ENCODE measurements at places on chromosomes 4 and X. TPM values are rescaled to one million over a fixed set of nuclear protein-coding genes. Genes with fewer than 3 reads are reported as not detected.

- H3K27me3 ChIP-seq, result no peaks in the 10 kb centered on the region
- peaks cover 46% of the 10 kb centered on the region for H3K36me3 ChIP-seq
- peaks cover 18% of the 10 kb centered on the region for H3K4me1 ChIP-seq
- H3K27ac ChIP-seq, result no peak overlapping the region
- DNase-seq, result no peak
Observed at GRCh38 chrX:108511721-108512120, 72.1 kb downstream of the COL4A5 start.

GRCh38 chr4:66404141-66404540 lies 733.9 kb upstream of the EPHA5 start:
- no peak for DNase-seq
- H3K4me3 ChIP-seq, result no peak overlapping the region
- H3K36me3 ChIP-seq, result no peaks in the 10 kb centered on the region
- H3K4me1 ChIP-seq, result no peaks in the 10 kb centered on the region

CHRDL1 gene
- total RNA-seq, result 6.3 TPM

- H3K4me1 ChIP-seq, result no peaks in the 10 kb centered on the region
- H3K27ac ChIP-seq, result no peak overlapping the region
- H3K4me3 ChIP-seq, result no peak overlapping the region
- peaks cover 2% of the 10 kb centered on the region for H3K36me3 ChIP-seq
- no peaks in the 10 kb centered on the region for H3K27me3 ChIP-seq
Observed at GRCh38 chr4:134663742-134664141, 462.2 kb upstream of the PABPC4L start.

DNA sequence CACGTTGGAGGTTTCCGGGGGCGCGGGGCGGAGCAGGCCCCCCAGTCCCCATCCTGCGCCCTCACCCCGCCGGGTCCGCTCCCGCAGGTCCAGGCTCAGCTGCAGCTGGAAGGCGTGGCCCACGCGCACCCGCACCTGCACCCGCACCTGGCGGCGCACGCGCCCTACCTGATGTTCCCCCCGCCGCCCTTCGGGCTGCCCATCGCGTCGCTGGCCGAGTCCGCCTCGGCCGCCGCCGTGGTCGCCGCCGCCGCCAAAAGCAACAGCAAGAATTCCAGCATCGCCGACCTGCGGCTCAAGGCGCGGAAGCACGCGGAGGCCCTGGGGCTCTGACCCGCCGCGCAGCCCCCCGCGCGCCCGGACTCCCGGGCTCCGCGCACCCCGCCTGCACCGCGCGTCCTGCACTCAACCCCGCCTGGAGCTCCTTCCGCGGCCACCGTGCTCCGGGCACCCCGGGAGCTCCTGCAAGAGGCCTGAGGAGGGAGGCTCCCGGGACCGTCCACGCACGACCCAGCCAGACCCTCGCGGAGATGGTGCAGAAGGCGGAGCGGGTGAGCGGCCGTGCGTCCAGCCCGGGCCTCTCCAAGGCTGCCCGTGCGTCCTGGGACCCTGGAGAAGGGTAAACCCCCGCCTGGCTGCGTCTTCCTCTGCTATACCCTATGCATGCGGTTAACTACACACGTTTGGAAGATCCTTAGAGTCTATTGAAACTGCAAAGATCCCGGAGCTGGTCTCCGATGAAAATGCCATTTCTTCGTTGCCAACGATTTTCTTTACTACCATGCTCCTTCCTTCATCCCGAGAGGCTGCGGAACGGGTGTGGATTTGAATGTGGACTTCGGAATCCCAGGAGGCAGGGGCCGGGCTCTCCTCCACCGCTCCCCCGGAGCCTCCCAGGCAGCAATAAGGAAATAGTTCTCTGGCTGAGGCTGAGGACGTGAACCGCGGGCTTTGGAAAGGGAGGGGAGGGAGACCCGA lies 14.0 kb downstream of the SHOX start:
- H3K4me3 ChIP-seq, result peak overlapping the region; percentile 59
- DNase-seq, result no peak
- H3K27ac ChIP-seq, result no peak overlapping the region
- peaks cover 78% of the 10 kb centered on the region for H3K27me3 ChIP-seq
- no peaks in the 10 kb centered on the region for H3K36me3 ChIP-seq
- H3K4me1 ChIP-seq, result peaks cover 4% of the 10 kb centered on the region

GRCh38 chr4:10584042-10584441 lies 100.5 kb downstream of the CLNK start:
- no peaks in the 10 kb centered on the region for H3K27me3 ChIP-seq
- no peaks in the 10 kb centered on the region for H3K36me3 ChIP-seq
- H3K4me3 ChIP-seq, result peak overlapping the region; percentile 9
- peaks cover 36% of the 10 kb centered on the region for H3K4me1 ChIP-seq
- DNase-seq, result no peak

ADH1A gene
- not detected for total RNA-seq

DNA sequence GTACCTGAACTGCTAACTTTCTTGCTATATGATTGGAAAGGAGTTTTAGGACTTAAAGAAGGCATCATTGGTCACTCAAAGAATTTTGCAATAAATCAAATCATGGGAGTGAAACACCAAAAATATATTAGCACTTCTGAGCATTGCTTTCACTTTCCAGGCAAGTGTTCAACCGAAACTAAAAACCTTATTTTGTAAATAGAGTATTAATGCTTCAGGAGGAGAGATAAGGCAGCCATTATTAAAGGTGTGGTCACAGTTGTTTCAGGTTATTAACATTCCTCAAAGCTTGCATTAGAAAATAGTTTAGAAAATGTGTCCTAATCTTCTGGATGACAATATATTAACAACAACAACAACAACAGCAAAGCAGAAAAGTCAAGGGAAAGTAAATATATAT lies 92.3 kb upstream of the TLL1 start:
- peaks cover 3% of the 10 kb centered on the region for H3K27me3 ChIP-seq
- no peak for DNase-seq
- H3K27ac ChIP-seq, result no peak overlapping the region
- H3K4me1 ChIP-seq, result no peaks in the 10 kb centered on the region
- H3K4me3 ChIP-seq, result no peak overlapping the region

- H3K27me3 ChIP-seq, result no peaks in the 10 kb centered on the region
- peaks cover 2% of the 10 kb centered on the region for H3K36me3 ChIP-seq
- no peak for DNase-seq
- peaks cover 2% of the 10 kb centered on the region for H3K4me1 ChIP-seq
- no peak overlapping the region for H3K4me3 ChIP-seq
- H3K27ac ChIP-seq, result no peak overlapping the region
Observed at GRCh38 chrX:139909712-139910111, 23.1 kb downstream of the ATP11C start.

DNA sequence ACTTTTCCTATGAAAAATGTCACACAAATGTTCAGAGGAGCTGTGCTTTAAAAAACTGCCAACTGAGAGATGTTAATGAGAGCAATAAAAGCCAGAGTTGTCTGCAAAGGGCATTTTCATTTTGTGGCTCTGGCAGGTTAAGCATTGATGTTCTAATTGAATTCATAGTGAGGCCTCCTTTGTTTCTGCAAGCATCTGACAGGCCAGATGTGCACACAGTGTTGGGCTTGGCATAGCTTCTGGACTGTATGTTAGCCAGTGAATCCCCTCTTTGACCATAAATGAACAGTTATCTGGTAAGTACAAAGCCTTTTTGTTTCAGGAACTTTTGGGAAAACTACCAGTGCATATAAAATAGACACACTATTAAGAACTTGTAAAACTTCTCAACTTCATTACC lies 81.9 kb downstream of the JADE3 start:
- DNase-seq, result no peak
- no peaks in the 10 kb centered on the region for H3K27me3 ChIP-seq
- no peak overlapping the region for H3K4me3 ChIP-seq
- peaks cover 3% of the 10 kb centered on the region for H3K4me1 ChIP-seq
- H3K27ac ChIP-seq, result no peak overlapping the region

DNA sequence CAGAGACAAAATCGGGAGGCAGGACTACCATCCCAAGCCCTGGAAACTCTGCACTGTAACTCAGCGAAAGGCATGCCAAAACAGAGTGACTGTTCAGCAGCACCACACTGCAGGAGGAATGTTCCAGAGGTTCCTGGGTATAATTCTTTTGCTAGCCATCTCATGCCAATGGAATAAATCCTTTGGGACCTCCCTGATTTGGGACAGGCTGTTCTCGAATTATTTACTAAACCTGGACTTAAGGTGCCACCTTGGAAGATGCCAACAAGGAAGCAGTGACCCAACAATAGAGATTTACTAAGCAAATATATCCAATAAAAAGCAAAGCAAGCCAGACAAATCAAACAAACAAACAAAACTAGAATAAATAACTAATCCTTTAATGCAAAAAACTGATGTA lies 9.3 kb downstream of the AADAT start:
- no peaks in the 10 kb centered on the region for H3K27me3 ChIP-seq
- no peaks in the 10 kb centered on the region for H3K4me1 ChIP-seq
- H3K4me3 ChIP-seq, result no peak overlapping the region
- H3K36me3 ChIP-seq, result peaks cover 81% of the 10 kb centered on the region
- H3K27ac ChIP-seq, result no peak overlapping the region
- DNase-seq, result no peak

GRCh38 chr4:183335369-183335940 lies 13.2 kb upstream of the CLDN24 start:
- H3K27me3 ChIP-seq, result peaks cover 11% of the 10 kb centered on the region
- no peaks in the 10 kb centered on the region for H3K36me3 ChIP-seq
- no peak overlapping the region for H3K4me3 ChIP-seq
- DNase-seq, result no peak
- H3K4me1 ChIP-seq, result no peaks in the 10 kb centered on the region
- no peak overlapping the region for H3K27ac ChIP-seq

DNA sequence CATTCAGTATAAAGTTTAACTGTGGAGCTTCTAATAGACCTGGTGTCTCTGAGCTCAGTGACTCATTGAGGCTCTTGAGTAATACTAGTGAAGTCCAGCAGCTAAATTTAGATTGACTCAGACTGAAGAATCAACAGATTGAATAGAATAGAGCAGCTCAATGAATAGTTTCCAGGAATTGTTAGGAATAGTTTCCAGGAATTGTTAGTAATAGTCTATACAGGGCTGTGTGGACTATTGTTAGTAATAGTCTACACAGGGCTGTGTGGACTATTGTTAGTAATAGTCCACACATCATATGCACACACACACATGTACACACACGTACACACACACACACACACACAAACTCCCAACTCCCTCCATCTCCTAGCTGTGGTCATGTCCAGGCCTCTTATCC lies 3.0 kb downstream of the GIMD1 start:
- H3K27ac ChIP-seq, result no peak overlapping the region
- no peaks in the 10 kb centered on the region for H3K36me3 ChIP-seq
- H3K4me3 ChIP-seq, result no peak overlapping the region
- peaks cover 10% of the 10 kb centered on the region for H3K4me1 ChIP-seq

- H3K4me3 ChIP-seq, result no peak overlapping the region
- DNase-seq, result no peak
Observed at GRCh38 chrX:18654875-18655836, 16.8 kb downstream of the RS1 start.

LGI2 gene
- total RNA-seq, result 4.1 TPM

SPANXA1 gene
- total RNA-seq, result not detected

PFKFB1 gene
- 1.1 TPM for total RNA-seq

GRCh38 chr4:94961420-94961819 lies 203.7 kb downstream of the BMPR1B start:
- peaks cover 21% of the 10 kb centered on the region for H3K4me1 ChIP-seq
- H3K27ac ChIP-seq, result peak overlapping the region; percentile 27
- H3K36me3 ChIP-seq, result peaks cover 7% of the 10 kb centered on the region

DNA sequence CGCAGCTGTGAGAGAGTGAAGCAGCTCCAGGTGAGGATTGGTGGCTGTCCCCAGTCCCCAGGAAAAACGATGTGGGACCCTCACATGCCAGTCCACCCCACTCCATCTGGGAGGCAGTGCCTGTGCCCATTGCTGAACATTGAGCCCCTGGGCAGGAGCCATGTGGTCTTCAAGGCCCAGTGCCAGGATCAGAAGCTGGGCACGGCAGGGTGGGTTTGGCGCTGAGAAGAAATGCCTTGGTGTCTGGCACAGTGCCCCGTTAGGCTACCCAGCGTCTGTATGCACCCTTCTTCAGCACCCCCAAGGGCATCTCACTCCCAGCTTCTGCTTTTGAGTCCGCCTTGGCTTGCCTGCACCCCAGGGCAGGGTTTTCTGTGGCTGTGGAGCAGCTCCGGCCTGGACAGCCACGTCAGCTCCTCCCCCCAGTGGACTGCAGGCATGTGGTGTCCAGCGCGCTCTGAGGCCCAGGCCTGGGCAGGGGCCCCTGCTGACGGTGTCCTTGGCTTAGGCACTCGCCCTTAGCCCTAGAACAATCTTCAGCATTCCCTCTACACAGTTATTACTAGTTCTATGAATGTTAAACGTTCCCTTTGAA lies 28.6 kb downstream of the RGS12 start:
- H3K4me3 ChIP-seq, result no peak overlapping the region
- H3K4me1 ChIP-seq, result peaks cover 8% of the 10 kb centered on the region
- peaks cover 40% of the 10 kb centered on the region for H3K36me3 ChIP-seq
- DNase-seq, result peak; percentile 32
- no peaks in the 10 kb centered on the region for H3K27me3 ChIP-seq

GRCh38 chrX:139639253-139639652 lies 68.7 kb downstream of the MCF2 start:
- H3K27ac ChIP-seq, result no peak overlapping the region
- peaks cover 4% of the 10 kb centered on the region for H3K4me1 ChIP-seq
- DNase-seq, result no peak
- H3K27me3 ChIP-seq, result no peaks in the 10 kb centered on the region
- H3K36me3 ChIP-seq, result no peaks in the 10 kb centered on the region

DNA sequence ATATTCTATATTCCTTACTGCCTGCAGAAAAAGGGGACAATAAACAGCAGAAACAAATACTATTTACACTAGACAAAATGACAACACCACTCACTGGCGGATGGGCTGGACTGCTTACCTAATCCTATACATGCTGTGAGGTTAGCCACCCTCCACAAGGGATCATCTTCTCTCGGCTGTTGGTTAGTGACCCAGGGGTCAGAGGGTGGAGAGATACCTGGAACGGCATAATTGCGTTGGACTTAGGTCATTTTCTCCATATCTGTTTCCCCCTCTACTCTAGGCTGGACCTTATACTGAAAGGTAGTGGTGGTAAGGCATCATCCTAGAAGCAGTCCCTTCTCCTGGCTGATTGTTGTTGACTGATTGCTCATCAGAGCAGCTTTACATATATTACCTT lies 286.8 kb upstream of the UGT8 start:
- H3K4me1 ChIP-seq, result peaks cover 4% of the 10 kb centered on the region
- no peak for DNase-seq
- H3K36me3 ChIP-seq, result no peaks in the 10 kb centered on the region
- no peak overlapping the region for H3K27ac ChIP-seq

DNA sequence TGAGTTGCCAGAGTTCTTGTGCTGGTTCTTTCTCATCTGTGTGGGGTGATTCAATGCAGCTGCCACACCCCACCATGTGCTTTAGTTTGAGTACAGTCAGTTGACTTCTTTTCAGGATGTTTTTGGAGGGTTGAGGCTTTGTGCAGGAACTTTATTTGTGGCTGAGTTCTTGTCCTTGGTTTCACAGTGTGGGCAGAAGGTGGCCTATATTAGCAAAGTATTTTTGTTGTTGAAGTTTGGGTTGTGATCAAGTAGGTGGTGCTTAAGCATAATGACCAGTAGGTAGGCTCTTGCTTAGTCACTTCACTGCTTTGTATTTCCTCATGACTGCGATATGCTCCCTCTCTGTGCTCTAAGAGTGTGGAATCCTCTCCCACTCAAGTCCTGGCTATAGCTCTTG lies 80.3 kb downstream of the ARHGAP24 start:
- no peak overlapping the region for H3K27ac ChIP-seq
- no peak for DNase-seq
- H3K36me3 ChIP-seq, result peaks cover 15% of the 10 kb centered on the region
- H3K4me1 ChIP-seq, result no peaks in the 10 kb centered on the region
- H3K27me3 ChIP-seq, result no peaks in the 10 kb centered on the region

All from mesothelial cell of epicardium (in vitro differentiated cells).